ENCODE measurements at places on chromosomes 7 and 10.
A peak's percentile ranks its signal among the peaks of the same experiment; 100 is the strongest.

- peak; percentile 43 for DNase-seq
Measured at GRCh38 chr10:12250181-12250580, 54.2 kb downstream of the CDC123 start.

DNA sequence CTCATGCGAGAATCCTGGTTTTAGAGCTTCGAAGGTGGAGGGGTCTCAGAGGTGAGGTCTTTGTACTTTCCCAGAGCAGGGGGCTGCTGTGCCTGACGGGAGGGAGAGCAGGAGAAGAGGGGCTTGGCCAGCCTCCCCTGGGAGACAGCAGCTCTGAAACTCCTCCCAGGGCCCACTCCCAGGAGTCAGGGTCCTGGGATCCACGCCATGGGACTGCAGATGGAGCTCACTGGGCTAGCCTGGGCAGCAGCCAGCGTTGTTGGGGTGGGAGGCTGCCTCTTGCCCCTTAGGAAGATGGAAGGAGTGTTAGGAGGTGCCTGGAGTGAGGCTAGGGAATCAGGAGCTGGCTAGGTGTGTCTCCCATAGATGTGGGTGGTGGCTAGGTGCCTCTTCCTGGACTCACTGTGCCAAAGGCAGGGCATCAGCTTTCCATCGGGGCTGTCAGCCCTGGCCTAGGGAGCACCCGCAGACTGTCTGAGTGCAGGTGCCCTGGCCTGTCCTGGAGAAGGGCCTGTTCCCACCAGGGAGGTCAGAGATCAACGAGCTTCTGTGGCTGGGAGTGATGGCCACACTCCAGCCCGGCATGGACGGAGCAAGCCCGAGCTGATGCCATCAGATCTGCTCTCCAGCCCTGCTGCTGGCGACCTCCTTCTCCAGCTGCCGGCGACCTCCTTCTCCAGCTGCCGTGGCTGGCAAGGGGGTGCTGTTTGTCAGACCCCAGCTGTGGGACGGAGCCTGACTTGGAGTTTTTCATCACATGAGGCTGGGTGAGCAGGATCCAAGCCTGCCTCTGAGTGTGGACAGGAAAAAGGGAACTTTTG is 111.3 kb downstream of the PTPN20 start:
- no peak for DNase-seq

DNA sequence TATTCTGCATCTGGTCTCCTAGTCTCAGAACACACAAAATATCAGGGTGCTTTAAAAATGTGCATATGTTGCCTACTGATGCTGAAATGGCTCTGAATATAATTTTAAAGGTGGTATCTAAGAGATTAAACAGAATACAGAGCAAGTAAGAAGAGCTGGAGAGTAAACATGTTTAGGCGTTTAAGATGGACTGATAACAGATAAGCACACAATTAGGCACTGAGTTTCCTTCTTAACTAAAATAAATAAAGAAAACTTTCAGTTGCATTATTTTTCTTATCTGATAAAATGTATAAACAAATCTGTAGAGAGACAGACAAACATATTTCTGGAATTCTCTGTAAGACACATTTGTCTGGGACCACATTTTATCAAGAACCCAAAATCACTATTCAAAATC is 35.6 kb upstream of the DGKB start:
- no peak for DNase-seq

- no peak for DNase-seq
Measured at GRCh38 chr10:110643035-110643652, 992 bp upstream of the RBM20 start.

DNA sequence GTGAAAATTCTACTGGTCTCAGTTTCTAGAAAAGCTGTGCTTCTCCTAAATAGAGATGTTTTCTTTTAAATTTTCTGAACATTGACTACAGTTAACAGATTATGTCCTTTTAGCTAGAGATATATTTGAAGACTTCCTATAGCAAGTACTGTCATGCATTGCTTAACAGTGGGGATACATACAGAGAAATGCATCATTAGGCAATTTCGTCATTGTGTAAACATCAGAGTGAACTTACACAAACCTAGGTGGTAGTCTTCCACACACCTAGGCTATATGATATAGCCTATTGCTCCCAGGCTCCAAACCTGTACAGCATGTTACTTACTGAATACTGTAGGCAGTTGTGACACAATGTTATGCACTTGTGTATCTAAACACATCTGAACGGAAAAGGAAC is 28.5 kb downstream of the PIK3CG start:
- no peak for DNase-seq

GRCh38 chr10:72539137-72539536 is 86.7 kb downstream of the MICU1 start:
- DNase-seq = no peak

DNA sequence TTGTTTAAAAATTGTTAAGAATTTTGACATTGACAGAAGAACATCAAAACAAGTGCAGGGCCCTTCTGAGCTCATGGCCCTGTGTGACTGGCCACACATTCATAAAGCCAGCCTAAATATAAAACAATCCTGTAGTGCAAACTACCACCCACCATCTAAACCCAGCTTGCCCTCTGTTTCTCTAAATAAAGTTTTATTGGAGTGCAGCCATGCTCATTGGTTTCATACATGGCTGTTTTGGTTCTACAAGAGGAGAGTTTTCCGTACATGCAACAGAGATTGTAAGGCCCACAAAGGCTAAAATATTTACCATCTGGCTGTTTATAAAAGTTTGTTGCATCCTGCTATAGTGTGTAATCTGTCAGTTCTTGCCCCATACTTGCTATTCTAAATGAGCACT is 54.6 kb upstream of the TRIM24 start:
- no peak for DNase-seq

GRCh38 chr7:47400741-47401206 is 181.1 kb downstream of the TNS3 start:
- DNase-seq = peak; percentile 82

GRCh38 chr7:105773030-105773460 is 103.4 kb downstream of the ATXN7L1 start:
- DNase-seq = no peak

GRCh38 chr10:4683137-4683536 is 142.9 kb upstream of the AKR1E2 start:
- no peak for DNase-seq

GRCh38 chr10:116669080-116669479 is 48.3 kb downstream of the PNLIPRP2 start:
- no peak for DNase-seq

- DNase-seq = peak; percentile 82
Measured at GRCh38 chr10:128437786-128438345, 311.6 kb upstream of the MKI67 start.

- no peak for DNase-seq
Measured at GRCh38 chr10:48894911-48895802, 44.5 kb downstream of the LRRC18 start.

DNA sequence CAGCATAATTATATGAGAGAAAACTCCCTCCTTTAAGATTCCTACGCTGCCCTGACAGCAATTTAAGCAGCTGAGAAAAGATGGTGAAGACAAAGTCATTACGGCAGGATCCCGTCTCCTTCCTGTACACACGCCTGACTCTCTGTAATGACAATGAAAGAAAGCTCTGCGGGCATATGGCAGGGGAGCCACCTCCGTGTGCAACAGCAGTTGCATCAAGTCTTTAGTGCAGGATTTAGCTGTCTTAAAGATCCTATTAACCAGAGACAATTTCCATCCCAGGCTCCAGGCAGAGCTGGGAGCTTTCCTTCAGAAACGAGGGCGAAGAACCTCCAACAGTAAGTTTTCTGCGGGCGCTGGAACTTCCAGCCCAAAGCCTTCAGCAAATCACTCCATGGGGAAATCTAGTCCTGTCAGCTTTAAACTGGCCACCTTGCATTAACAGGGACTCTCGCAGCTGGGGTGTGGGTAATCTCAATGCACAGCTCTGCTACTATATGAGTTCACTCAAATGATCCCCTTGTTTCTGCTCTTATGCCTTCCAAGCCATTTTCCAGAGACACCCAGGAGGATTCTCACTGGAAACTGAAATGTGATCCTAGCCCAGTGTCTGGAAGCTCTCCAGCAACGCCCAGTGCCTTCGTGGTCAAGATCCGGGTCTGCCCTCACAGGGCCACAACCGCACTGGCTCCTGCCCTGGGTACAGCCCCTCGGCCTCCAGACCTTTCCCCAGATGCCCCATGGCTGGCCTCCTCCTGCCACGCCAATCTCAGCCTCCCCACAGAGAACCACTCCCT is 74.9 kb downstream of the CTBP2 start:
- DNase-seq = no peak

- no peak for DNase-seq
Measured at GRCh38 chr7:107505997-107506673, 36.3 kb downstream of the GPR22 start.

GRCh38 chr10:30434273-30435072 is 489 bp downstream of the MAP3K8 start:
- peak; percentile 97 for DNase-seq

DNA sequence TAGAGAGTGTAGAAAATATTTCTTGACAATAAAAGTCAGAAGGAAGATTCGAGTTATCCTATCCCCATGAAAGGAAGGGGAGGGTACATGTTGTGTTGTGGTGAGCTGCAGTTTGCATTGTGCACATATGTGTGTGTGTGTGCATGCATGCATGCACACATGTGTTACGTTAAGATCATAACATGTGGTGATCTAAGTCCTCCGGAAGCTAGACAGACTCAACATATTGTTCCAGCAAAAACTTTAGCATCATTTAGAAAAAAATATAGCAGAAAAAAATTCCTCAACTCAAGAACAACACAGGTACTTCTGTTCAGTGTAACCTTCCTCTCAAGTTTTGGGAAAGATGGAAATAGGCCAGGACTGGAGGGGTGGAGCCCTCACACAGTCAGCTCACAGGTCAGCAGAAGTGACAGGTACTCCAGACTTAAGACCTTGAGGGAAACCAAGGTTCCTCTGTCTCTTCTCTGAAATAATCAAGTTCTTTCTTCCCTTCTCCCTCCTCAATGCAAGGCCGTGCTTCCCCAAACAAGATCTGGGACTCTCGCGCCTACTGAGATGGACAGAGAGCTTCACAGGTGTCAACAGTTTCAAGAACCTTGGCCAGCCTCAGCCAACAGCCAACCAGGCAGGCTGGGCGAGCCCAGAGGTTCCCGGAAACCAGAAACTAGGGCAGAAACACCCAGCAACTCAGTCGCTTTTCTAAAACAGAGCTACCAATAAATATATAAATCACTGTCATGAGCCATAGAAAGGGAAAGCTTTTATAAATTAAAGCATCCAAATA is 205.2 kb downstream of the FAM107B start:
- no peak for DNase-seq

DNA sequence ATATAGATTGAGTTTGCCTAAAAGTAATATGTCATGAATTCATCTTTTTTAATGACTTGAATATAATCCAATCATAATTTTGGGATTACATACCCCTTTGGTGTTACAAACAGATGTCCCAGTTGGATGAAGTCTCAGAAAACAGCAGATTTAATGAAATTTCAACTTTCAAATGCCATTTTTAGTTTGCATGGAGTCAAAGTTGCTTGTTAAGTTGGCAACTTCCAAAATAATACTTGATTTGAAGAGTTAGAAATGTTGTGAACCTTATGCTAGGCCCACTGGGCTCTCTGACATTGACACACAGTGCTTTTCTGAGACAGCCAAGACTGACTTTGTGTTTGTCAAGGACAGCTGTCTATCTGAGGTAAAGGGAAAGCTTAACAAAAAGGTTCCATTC is 248.1 kb downstream of the KIF20B start:
- no peak for DNase-seq

DNA sequence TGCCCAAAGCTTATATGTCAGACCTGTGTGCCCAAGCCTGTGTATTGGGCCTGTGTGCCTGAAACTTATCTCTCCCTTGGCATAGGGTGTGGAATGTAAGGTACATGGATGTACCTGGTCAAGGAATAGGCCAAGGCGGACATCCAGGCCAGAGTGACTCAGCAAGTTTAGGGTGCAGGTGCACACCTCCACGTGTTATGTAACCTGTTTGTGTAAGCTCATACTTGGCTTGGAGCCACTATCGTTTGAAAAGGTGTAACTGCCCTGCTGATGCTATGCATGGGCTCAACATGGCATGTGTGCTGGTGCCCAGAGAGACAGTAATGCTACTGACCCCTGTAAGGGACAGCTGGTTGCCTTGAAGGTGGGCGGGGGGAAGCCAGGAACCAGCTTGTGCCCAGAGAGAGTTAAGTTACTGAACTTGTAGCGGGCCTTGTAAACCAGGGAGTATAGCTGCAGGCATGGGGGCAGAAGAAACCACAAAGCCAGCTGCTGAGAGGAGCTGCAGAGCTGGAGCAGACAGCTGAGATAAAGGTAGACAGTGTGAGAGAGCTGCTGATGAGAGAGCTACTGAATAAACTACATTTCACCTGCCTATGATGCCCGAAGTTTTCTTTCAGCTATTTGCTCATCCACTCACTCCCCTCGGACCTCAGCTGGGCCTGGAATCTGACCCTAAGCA is 656.4 kb upstream of the ZWINT start:
- DNase-seq = no peak

- DNase-seq = no peak
Measured at GRCh38 chr10:120606051-120606764, 149.2 kb downstream of the PLPP4 start.

GRCh38 chr10:1241973-1242935 is 186.1 kb downstream of the WDR37 start:
- DNase-seq = peak; percentile 88

DNA sequence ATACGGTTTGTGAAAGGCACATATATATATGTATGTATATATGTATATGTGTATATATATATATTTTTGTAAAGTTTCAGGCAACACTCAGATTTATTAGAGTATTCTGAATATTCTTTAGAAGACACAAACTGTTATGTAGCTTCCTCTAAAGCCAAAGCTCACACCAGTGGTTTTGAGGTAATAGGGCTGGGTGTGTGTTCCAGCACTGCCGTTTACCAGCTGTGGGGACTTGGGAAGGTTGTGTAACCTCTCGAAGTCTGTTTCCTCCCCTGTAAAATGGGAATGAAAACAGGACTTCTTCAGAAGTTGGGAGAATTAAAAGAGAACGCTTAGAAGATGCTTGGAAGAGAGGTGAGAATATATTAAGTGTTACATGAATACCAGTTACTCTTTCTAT is 94.8 kb downstream of the PRPF18 start:
- DNase-seq = no peak

DNA sequence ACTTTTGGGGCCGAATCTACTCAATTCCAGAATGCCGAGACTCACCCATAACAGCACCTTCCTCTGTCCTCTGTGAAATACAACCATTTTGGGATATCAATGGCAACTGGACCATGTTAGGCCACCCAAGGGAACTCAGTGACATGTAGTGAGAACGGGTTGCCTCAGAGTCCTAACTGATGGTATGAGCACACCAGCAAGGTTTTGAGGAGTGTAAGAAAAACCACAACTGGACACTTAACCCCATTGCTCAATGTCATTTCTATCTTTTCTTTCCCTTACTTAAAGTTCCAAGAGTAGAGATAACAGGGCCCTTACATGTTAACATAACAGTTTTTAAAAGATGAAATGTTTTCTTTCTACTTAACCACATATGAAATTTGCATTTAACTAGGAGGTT is 67.1 kb downstream of the TNS3 start:
- DNase-seq = no peak

DNA sequence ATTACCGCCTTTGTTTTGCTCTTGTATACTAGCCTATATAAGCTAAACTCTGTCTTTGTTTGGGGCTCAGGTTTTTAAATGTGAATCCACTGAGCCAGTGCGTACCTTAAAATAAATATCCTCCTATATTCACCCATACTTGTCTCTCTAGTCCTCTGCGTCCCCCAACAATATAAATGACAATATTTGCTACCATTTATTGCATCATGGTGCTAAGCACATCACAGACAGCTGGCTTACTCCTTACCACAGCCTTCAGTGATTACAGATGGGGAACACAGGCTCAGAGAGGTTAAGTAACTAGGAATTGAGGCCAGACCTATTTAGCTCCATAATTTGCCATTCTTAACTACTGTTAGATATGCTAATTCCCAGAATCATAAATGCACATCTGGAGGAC is 3.4 kb upstream of the ADCK2 start:
- DNase-seq = no peak
